ENCODE measurements at places on chromosomes 4 and X. TPM values are rescaled to one million over a fixed set of nuclear protein-coding genes. Genes with fewer than 3 reads are reported as not detected.

Gene PITX2
- total RNA-seq = not detected

Gene IBSP
- total RNA-seq = not detected

Gene RASL11B
- 1.3 TPM for total RNA-seq

Gene BMPR1B
- total RNA-seq = 15.3 TPM

Gene SOWAHB
- total RNA-seq = 21.1 TPM

Gene SMIM10
- not detected for total RNA-seq

Gene PRRG3
- total RNA-seq = not detected

Gene HDAC6
- 33.2 TPM for total RNA-seq

Gene MUC7
- total RNA-seq = not detected

Gene FAM149A
- total RNA-seq = 0.64 TPM

Gene DRP2
- total RNA-seq = not detected

Gene CXCL9
- not detected for total RNA-seq

Gene PASD1
- not detected for total RNA-seq

Gene TLL1
- total RNA-seq = 0.53 TPM

Gene SLC10A3
- 7.4 TPM for total RNA-seq

Gene FHDC1
- total RNA-seq = 0.53 TPM

Gene ARHGEF6
- total RNA-seq = 0.77 TPM

Gene MAGEA12
- total RNA-seq = not detected

Gene SPATA4
- total RNA-seq = 0.13 TPM

Gene PABPC1L2B
- total RNA-seq = not detected

Gene NPNT
- total RNA-seq = 5.0 TPM

Gene KLKB1
- not detected for total RNA-seq

Gene GRIA3
- total RNA-seq = 0.51 TPM

Gene IL2RG
- total RNA-seq = 0.26 TPM

Gene REST
- 17.6 TPM for total RNA-seq

Gene DCLK2
- total RNA-seq = under 0.01 TPM

Gene RAB41
- total RNA-seq = not detected

Gene MTMR8
- 1.3 TPM for total RNA-seq

Gene CXorf49
- not detected for total RNA-seq

Gene HSFX2
- total RNA-seq = not detected

Gene TEX13B
- not detected for total RNA-seq

Gene SUPT20HL1
- total RNA-seq = under 0.01 TPM

Gene DGKQ
- total RNA-seq = 17.9 TPM

Gene PRMT9
- 9.1 TPM for total RNA-seq

Gene GYG2
- total RNA-seq = under 0.01 TPM

Gene VCX3B
- total RNA-seq = 0.26 TPM

Gene CDKN2AIP
- 18.1 TPM for total RNA-seq

Gene ZAR1
- total RNA-seq = not detected

Gene ASB9
- not detected for total RNA-seq

Gene CLGN
- total RNA-seq = 53.1 TPM

Gene PTPN13
- 39.0 TPM for total RNA-seq

Gene ARHGAP36
- total RNA-seq = not detected

Gene FAM200B
- total RNA-seq = 18.9 TPM

Gene ARHGAP4
- total RNA-seq = 0.79 TPM

Gene AR
- under 0.01 TPM for total RNA-seq

Gene F8A3
- 0.26 TPM for total RNA-seq

Gene HPGD
- 4.2 TPM for total RNA-seq

Gene TMEM156
- total RNA-seq = 3.4 TPM

Gene XK
- total RNA-seq = 0.26 TPM

Gene BRS3
- total RNA-seq = not detected

Gene SCML1
- 4.0 TPM for total RNA-seq

Gene CFP
- total RNA-seq = 0.26 TPM

Gene MAGEA2
- not detected for total RNA-seq

Gene SLC34A2
- total RNA-seq = 1.8 TPM

Gene EXOC1L
- total RNA-seq = not detected

Gene PDE6B
- 0.64 TPM for total RNA-seq

Gene TBX22
- not detected for total RNA-seq

Gene MAGEC3
- total RNA-seq = not detected

Gene ZNF157
- total RNA-seq = not detected

Gene CLDN34
- total RNA-seq = not detected

Data from bronchial epithelial cell (primary cell).